ENCODE measurements at places on chromosomes 16 and 17.

GRCh38 chr16:2985893-2986355 is 5.7 kb upstream of the PKMYT1 start:
- DNase-seq: no peak

DNA sequence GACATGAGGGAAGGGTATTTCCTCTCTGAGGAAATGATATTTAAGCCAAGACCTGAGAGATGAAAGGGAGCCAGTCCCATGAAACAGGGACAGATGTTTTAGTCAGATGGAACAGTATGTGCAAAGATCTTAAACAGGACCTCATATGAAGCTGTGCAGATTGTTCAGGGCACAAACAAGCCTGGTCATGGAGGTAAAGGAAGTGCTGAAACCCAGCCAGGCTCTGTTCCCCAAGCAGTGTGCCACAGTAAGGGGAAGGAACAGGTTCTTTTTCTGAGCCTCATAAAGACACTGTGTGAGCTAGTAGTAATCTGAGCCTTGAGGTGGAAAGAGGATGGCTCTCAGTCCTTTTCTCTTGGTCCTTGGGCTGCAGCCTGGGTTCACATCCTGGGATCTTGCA is 159.9 kb downstream of the ANKFN1 start:
- no peak for DNase-seq

DNA sequence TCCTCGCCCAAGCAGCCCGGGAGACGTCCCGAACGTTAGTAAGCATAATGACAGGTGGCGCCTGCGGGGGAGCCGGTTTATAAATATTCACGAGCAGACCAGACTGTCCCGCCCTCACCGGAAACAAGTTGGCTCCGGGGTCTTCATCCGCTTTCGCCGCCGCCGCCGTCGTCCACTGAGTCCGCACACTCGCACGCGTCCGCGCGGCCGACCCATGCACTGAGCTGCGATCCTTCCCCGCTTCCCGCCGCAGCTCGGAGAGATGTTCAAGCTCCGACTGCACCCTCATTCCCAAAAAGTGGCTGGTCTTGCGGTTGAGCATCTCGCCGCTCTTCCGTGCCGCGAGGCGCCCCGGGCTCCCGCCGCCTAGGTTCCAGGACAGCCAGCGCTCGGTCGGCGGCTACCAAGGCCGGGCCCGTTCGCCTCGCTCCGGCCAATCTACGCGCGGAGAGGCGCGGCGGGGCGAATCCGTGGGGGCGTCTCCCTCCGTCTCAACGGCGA is 385 bp downstream of the CFAP119 start:
- DNase-seq: no peak

- no peak for DNase-seq
These were observed 66.3 kb downstream of the BPTF start for GRCh38 chr17:67891481-67892119.

DNA sequence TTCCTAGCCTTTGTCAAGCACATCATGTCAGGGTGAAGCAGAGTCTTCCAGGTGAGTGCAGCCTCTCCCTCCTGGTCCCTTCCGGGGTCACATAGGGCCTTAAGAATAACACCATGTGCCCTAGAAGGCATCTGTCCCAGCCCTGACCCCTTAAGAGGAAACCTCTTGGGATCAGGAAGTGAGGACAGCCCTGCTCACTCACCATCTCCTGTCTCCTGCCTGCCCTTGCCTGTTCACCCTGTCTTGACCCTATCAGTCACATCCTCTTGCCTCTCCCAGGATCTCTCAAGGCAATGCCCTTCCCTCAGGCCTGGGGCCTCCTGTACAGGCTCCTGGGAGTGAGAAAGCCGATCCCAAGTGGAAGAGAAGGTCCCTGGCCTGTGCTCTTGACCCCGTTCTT is 13.9 kb downstream of the MYL4 start:
- no peak for DNase-seq

- no peak for DNase-seq
These were observed 43.4 kb upstream of the GSE1 start for GRCh38 chr16:85569615-85570212.

DNA sequence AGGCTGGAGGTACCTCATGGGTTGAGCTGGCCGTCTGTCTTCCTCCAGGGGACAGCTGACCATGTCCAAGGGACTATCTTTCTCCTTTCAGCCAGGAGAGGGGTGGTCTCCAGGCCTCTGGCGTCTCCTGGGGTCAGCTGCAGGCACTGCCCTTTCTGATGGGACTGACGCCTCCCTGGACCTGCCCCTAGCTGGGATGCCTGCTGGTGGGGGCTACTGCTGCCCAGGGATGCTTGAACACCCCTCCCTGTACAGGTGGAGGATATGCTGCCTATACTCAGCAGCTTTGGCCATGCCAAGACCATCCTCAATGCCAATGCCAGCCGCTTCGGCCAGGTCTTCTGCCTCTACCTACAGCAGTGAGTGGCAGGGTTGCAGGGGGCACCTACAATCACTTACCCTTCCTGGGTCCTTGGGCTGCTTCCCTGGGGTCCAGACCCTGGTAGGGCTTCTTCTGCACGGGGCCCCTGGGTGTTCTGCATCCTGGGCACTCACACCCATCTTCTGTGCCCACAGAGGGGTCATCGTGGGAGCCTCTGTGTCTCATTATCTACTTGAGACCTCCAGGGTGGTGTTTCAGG is 4.2 kb downstream of the MYO15B start:
- DNase-seq: no peak

DNA sequence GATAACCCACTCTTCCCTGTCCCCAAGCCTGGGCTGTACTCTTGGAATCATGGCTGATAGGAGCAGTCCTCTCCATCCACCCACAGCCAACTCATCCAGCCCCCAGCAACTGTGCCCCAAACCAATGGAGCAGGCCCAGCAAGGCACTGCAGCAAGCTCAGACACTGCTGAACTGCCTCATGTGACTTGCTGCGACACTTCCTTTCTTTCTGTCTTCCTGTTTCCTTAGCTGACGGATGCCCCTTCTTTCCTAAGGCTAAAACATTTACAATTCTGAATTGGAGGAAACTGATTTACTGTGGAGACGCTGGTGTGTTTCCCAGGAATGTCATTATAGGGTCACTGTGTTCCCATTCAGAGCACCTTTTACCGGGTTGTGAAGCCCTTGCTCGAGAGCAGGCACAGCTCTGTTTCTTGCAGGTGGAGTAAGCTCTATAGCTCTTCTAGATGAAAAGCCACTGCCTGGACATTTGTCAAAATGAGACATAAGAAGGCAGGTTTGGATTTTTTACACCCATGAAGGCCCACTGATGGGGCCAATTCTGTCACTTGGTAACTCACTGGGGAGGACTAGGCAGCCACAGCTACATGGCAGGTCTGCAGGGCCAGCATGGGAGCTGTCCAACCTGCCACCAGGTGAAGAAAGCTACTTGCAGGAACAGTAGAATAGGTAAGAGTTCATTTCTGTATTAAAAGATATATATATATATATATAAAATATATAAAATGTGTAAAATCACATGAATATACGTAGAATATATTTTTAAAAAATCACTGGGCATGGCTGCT is 27.4 kb downstream of the TMEM11 start:
- no peak for DNase-seq

GRCh38 chr17:80361495-80362220 is 53.3 kb upstream of the ENDOV start:
- no peak for DNase-seq

- DNase-seq: no peak
These were observed 29.3 kb downstream of the UNKL start for GRCh38 chr16:1385232-1385631.

DNA sequence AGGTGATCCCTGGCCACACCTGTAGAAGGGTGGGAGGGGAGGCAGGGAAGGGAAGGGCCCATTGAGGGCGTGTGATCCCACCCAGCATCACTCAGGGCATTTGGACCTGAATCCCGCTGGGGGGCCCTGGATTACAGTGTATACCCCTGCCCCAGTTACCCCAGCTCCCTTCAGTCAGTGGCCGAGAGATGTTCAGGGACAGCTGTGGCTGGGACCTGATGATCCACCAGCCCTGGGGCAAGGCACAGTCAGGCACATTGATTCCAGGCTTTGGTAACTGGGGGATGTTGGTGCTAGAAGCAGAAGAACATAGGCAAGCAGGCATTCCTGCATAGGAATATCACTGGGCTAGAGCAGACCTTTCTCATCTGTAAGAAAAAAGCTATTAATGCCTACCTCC is 170.3 kb downstream of the FOXL1 start:
- no peak for DNase-seq

DNA sequence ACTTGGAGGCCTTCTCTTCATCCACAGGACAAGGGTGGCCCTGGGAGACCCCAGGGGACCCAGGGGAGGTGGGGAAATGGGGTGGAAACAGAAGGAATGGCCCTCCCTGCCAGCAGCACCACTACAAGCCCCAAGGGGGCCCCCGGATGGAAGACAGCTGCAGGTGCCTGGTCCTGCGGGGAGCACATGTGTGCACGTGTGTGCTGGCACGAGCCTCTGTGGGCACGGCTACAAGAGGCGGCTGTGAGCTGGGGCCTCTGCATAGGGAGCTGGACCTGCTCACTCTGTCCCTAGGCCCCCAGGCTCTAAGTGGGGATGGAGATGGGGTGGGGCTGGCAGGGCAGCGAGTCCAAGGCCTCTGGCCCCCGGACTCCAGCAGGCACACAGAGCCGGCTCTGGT is 13.2 kb upstream of the AATK start:
- DNase-seq: no peak

DNA sequence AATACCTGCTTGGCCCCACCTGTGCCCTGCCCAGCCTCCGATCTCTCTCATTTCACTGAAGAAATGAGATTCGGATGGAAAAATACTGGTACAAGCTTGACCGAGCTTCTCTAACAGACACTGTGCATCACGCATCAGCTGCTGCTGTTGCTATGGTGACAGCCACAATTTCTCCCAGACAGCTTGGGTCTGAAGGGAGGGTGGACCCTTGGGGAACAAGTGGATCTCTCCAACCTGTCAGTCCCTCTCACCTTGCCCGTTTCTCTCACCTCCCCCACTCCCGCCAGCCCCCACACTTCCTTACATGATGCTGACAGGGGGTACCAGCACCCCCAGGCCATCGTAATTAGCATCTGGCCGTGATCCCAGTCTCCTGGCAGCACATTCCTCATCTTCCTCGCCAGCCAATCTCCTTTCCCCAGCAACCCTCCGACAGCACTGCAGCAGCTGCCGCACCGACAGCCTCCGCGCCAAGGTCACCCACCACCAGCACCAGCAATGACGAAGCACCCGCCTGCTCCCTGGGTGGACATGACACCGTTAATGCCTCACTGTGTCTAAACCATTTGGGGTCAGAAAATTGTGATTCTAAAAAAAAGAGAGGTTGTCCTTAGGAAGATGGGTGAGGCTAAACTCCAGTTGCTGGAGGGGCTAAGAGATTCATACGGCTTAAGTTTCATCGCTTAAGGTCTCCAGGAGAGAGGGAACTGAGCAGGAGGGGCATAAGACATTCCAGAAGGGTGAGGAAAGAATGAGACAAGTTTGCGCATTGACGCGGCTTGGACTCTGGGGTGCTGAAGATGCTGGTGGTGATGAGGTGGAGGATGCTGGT is 58.6 kb upstream of the TNRC6A start:
- DNase-seq: no peak

- DNase-seq: peak; percentile 44
These were observed 22.6 kb downstream of the NDE1 start for GRCh38 chr16:15672514-15673167.

DNA sequence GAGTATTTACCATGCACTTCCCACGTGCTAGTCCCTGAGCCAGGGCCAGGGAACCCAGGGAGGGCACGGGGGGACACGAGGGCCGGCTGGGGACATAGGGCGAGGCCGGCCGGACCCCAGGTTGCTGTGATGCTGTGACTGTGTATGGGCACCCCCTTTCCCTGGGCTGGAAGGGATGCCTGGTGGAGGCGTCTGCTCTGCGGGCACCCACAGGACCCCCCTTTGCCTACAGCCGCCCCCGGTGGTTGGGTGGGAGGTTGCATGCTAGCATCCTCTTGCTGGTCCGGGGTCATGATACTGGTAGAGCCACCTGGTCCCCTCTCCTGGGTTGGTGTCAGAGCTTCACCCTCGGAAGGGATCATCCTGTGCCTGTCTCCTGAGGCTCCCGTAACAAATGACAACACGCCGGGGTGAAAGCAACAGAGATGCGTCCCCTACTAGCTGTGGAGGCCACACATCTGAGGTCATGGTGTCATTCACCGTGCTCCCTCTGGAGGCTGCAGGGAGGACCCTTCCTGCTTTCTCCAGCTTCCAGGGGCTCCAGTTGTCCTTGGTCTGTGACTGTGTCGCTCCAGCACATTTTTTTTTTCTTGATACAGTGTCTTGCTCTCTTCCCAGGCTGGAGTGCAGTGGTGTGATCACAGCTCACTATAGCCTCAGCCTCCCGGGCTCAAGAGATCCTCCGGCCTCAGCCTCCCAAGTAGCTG is 3.1 kb upstream of the CIAO3 start:
- no peak for DNase-seq

GRCh38 chr17:39604911-39605491 is 2.7 kb downstream of the NEUROD2 start:
- DNase-seq: no peak

- DNase-seq: no peak
These were observed 60.5 kb downstream of the CMIP start for GRCh38 chr16:81505011-81505661.

DNA sequence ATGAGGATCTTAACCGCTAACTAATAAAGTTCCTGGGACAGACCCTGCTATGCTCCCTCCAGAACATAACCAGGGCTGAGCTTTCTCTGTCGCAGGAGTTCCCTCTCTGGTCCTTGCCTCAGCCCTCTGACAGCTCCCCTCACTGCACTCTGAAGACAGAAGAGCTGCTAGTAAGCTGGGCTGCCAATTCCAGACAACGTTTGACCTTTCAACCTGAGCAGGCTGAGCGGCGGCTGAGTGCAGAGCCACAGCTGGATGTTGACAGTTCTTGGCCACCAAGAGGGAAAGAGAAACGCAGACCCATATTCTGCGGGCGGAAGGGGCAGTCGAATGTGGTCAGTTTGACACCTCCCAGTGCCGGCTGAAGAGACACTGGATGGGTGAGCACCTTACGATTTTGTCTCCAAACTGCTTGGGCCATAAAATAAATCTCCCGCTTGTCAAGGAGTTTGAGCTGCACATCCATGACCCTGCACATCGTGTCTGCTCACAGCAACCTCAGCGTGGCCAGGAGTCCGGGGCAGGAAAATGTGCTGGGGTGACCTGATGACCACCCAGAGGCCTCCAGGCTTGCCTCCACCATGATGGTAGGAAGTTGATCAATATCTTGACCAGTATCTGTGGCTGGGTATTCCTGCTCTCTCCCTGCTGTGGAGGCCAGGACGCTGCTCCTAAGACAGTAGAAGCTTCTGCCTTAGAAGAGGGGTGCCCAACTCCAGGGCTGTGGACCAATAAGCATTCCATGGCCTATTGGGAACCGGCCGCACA is 209.2 kb downstream of the PARN start:
- DNase-seq: no peak

DNA sequence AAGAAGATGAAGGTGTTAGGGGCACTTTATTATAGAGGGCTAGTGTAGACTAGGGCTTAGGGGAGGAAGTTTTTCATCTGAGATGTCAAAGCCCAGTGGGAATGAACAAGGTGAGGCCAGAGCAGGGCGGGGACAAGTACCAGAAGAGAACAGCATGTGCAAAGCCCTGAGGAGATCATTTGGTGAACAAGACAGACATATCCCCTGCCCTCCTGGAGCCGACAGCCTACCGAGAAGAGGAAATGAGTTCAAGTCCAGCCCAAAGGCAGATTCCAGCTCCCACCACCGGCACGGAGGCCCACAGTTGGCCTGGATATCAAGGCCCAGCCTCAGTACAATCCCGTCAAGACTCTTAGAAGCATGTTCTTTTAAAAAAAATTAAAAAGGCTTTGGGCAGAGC is 61.1 kb downstream of the C16orf78 start:
- no peak for DNase-seq
